ENCODE measurements at places on chromosomes 7 and 10. TPM values are rescaled to one million over a fixed set of nuclear protein-coding genes. Genes with fewer than 3 reads are reported as not detected.

DNA sequence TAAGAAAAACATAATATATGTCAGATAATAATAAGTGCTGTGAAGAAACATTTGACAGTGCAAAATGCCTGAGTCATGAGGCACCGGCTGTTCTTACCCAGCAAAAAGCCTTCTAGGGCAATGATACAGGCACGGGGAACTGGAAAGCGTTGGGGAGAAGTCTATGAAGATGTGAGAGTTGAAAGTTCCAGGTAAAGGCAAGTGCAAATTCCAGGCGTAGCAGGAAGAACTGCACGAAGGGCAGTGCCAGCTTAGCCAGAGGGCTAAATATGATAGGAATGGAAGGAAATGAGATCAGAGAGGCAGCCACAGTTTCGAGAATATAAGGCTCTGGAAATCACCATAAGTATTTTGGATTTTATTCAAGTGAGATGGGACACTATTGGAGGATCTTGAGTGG lies 87.0 kb downstream of the IPMK start:
- H3K36me3 ChIP-seq: no peaks in the 10 kb centered on the region
- H3K27me3 ChIP-seq: peaks cover 14% of the 10 kb centered on the region
- DNase-seq: no peak
- no peaks in the 10 kb centered on the region for H3K4me1 ChIP-seq
- H3K27ac ChIP-seq: no peak overlapping the region
- no peak overlapping the region for H3K4me3 ChIP-seq

PTPN20 gene
- 1.8 TPM for total RNA-seq

GRCh38 chr7:98831641-98832221 lies 38.1 kb downstream of the TMEM130 start:
- no peaks in the 10 kb centered on the region for H3K36me3 ChIP-seq
- H3K27me3 ChIP-seq: peaks cover 8% of the 10 kb centered on the region
- H3K4me1 ChIP-seq: no peaks in the 10 kb centered on the region

GRCh38 chr10:128096486-128097199 lies 29.6 kb downstream of the MKI67 start:
- H3K27me3 ChIP-seq: no peaks in the 10 kb centered on the region
- H3K4me3 ChIP-seq: no peak overlapping the region
- peaks cover 21% of the 10 kb centered on the region for H3K4me1 ChIP-seq
- peaks cover 42% of the 10 kb centered on the region for H3K36me3 ChIP-seq
- H3K27ac ChIP-seq: no peak overlapping the region
- no peak for DNase-seq

MOSPD3 gene
- 9.7 TPM for total RNA-seq
